Activated CD4-positive, CD25-positive, alpha-beta regulatory T cell treated with anti-CD3 and anti-CD28 coated beads, Interleukin-2, amount 50 U/mL, for 16 hours (primary cell): ENCODE measurements at places on chromosomes 2 and 18.

- DNase-seq, result no peak
Measured at GRCh38 chr2:32773448-32773808, 145.6 kb downstream of the TTC27 start.

DNA sequence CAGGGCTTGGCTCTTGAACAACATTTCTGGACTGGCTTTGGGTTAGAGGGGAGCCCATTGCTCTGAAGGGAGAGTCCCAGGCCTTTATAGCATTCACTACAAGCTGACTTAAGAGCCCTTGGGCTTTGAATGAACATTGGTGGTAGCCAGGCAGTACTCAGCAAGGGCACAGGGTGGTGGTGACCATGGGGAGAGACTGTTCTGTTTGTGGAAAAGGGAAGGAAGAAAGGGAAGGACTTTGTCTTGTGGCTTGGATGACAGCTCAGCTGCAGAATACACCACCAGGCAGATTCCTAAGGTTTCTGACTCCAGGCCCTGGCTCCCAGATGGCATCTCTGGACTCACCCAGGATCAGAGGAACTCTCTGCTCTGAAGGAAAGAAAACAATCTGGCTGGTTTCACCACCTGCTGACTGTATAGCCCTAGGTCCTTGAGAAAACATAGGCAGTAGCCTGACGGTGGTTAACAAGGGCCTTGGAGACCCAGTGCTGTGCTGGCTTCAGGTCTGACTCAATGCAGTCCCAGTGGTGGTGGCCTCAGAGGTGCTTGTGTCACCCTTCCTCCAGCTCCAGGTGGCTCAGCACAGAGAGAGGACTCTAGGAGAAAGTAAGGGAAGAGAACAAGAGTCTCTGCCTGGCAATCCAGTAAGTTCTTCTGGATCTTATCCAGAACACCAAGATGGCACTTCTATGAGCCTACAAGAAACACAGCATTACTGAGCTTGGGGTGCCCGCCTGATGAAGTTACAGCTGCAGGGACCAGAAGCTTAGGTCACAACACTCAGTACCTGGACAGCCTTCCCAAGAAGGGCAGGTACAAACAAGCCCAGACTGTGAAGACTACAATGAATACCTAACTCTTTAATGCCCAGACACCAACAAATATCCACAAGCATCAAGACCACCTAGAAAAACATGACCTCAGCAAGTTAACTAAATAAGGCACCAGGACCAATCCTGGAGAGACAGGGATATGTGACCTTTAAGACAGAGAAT lies 16.4 kb upstream of the ABCB11 start:
- DNase-seq, result no peak

DNA sequence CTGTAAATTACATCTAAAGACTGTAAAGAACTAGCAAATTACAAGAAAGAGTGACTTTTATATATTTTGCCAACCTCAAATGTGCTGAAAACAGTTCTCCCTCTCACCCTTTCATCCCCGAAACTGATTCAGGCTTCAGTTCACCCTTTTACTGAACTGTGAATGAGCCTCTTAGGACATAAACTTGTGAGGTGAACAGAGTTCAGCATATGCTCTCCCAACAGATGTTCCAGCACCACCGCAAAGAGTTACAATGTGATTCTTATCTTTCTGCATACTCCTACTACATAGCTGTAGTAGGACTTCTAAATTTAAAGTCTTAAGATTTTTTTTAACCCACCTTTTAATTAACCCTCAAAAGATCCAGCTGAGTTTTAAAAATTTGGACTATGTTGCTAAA lies 1.2 kb upstream of the ZCCHC2 start:
- no peak for DNase-seq

GRCh38 chr18:79901665-79902064 lies 49.8 kb downstream of the SLC66A2 start:
- DNase-seq, result no peak
